ENCODE measurements at places on chromosomes 5 and 9.

- no peak for DNase-seq
These were observed 343 bp downstream of the KIAA0825 start for GRCh38 chr5:94618029-94618492.

GRCh38 chr5:132389585-132390286 is 20.2 kb downstream of the SLC22A5 start:
- DNase-seq = no peak

DNA sequence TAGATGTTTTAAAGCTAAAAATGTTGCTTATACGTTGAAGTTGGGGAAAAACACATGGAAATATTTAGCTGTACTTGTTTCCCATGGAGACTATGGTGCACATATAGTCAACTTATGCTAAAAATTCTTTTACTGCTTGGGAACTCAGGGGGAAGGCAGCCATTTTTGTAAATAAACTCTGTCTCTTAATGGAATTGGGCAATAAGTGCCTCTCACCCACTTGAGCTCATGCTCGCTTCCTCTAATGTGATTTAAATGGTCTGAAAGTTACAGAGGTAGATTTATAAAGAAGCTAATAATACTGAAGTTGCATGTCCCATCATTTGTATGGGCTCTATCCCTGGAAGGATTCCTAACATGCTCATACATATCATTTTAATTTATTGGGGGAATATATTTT is 523.8 kb downstream of the RASEF start:
- DNase-seq = no peak

DNA sequence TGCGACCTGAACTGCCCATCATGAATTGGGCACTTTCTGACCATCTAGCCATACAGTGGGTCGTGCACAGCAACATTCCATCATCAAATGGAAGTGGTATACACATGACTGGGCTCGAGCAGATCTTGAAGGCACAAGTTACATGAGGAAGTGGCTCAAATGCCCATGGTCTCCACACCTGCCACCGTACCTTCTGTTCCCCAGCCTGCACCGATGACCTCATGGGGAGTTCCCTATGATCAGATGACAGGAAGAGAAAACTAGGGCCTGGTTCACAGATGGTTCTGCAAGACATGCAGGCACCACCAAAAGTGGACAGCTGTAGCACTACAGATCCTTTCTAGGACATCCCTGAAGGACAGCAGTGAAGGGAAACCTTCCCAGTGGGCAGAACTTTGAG is 21.8 kb downstream of the MTMR12 start:
- no peak for DNase-seq

GRCh38 chr9:90539286-90539685 is 103.3 kb downstream of the DIRAS2 start:
- no peak for DNase-seq

DNA sequence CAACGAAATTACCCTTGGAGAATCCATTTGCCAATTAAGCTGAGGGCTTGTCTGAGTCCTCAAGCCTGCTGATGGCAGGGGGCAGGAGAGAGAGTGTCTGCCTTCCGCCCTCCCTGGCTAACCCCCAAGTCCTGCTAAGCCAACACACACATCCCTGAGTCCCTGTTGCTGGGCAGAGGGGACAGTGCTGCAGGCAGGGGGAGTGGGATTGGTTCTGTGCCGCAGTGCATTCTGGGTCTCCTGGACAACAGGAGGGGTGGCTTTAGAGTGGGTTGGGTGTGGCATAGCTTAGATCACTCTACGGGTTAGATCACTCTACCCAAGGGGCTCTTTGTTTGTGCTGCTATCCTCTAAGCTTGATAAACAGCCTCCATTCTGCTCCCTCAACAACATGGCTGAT is 427.7 kb downstream of the CDK5RAP2 start:
- no peak for DNase-seq

DNA sequence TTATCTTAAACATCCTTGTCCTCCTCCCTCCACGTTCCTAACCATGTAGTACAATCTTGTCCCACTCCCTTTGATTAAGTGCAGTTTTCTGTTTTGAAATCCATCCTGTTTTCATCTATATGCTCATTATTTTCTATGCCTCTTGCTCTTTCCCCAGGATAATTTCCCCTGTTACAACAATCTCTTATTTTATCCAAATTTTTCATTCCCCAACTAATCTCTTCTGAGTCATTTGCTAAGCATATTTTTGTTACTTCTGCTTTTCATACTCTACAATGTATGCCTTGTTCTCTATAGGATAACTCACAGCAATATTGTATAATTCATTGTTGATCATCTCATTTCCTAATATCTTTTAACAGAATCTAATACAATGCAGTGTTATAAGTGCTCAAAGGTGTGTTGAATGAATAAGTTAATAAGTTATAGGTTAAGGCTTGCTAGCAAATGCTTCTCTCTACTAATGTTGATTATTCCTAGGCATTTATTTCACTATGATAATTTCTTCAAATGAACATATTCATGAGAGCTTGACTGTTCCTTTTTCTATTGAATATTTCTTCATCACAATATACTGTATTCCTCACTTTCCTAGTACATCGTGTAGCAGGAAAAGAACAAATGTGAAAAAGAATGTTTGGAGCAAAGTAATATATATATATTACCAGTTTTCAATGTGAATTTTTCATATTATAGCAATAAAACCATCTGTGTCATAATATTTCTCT is 1.5 kb downstream of the OMD start:
- DNase-seq = no peak

DNA sequence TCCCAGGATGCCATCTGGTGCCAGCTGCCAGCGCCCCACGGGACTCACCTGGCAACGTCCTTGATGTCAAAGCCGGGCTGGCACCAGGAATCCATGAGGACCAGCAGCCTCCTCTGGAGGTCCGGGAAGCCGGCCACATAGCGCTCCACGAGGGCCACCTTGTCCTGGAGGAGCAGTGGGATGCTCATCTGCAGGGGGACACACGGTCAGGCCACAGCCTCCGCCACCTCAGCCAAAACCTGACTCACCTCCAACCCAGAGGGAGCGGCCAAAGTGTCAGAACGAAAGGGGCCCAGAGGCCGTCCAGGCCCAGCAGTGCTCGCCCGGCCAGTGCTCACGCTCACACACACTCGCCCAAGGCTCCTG is 56.5 kb downstream of the EXD3 start:
- DNase-seq = no peak

- no peak for DNase-seq
These were observed 148.1 kb upstream of the MPDZ start for GRCh38 chr9:13427587-13427986.

- no peak for DNase-seq
These were observed 201.9 kb downstream of the PBX3 start for GRCh38 chr9:125948887-125949596.

DNA sequence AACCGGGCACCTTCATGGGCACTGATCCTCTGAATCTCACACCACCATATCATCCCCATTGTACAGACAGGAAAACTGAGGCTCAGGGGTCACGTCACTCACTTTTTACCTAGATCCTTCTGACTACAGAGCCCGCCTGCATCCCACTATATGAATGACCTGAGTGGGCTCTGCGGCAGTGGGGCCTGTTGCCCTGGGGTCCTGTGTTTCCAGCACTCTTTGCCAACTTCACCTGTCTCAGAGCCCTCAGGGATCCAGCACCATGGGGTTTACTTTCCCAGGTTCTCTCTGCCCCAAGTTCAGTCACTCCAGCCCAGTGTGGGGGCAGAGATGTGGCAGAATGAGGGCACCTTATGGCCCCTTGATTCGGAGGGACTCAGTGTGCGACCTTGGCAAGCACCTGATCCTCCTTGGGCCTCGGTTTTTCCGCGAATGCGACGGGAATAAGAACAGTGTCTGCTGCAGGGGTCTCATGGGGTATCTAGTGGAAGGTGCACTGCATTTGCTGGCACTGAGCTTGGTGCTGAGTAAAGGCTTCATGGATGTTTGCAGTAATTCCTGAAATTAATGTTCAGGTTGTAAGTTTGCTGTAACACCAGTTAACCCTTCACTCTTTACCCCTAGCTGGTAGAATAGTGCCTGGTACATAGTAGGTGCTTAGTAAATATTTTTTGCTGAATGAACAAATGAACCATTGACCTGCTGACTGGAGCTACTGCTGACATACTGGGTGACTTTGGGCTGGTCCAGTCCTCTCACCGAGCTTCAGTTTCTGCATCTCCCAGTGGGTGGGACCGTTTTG is 47.1 kb upstream of the BOD1 start:
- no peak for DNase-seq

- DNase-seq = no peak
These were observed 478.2 kb upstream of the TNC start for GRCh38 chr9:115596021-115596745.

DNA sequence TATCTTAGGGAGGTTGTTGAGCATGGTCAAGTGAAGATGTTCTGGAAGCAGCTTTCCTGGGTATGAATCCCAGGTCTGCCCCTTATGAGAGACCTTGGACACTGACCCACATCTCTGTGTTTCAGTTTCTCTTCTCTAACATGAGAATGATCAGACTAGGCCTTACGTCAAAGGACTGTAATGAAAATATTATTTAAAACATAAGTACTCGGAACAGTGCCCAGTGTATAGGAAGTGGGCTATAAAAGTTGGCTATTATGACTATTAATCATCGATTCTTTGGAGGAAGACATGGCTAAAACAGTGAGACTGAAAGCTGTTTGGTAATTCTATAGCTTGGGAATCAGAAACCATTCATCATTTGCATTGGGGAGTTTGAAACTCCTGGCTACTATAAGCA is 65.3 kb upstream of the MYO10 start:
- no peak for DNase-seq

DNA sequence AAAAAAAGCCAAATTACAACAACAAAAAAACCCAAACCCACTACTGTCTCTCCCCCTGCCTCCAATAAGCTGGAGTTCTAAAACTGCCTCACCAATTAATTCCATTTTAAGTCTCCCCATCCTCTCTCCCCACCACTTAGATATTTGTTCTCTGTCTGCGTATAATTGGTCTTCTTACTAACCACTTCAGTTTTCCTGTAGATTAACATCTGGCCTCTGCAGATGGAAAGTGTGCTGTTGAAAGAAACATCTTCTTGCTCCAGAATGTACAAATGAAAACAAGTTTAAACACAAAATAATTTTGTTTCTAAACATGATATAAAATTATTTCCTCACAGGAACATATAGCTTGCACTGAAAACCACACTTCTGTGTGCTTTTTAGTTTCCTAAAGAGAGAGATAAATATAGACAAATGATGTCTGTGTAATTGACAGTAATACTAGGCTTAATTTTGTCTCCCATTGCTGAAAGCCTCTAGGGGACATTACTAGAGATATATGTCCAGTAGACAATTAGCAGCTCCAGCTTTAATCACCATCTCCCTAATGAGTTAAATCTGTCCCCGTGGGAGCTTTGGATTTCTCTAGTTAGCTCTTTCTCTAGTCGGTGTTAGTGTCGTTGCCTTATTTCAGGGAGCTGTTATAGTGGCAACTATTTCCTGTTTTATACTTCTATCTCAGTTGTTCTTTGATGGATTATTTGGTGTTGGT is 164.0 kb downstream of the ARHGAP26 start:
- no peak for DNase-seq

- DNase-seq = no peak
These were observed 90.6 kb upstream of the OSMR start for GRCh38 chr5:38755181-38755580.

DNA sequence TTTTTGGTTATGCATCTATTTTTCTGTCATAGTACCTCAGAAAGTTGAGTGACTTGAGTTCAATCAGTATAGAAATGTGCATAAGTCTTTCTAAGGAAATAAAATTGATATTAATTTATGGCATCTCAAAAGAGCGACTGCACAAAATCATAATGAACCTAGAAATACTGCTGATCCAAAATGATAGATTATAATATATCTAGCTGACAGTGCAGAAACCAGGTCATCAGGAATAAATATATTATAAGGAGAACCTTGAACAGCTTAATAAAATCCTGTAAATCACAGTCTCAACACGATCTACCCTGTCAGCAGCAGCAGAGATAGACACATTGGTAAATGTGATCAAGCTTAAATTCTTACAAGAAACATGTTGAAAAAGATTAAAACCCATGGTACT is 1106.6 kb upstream of the CDH18 start:
- DNase-seq = no peak

DNA sequence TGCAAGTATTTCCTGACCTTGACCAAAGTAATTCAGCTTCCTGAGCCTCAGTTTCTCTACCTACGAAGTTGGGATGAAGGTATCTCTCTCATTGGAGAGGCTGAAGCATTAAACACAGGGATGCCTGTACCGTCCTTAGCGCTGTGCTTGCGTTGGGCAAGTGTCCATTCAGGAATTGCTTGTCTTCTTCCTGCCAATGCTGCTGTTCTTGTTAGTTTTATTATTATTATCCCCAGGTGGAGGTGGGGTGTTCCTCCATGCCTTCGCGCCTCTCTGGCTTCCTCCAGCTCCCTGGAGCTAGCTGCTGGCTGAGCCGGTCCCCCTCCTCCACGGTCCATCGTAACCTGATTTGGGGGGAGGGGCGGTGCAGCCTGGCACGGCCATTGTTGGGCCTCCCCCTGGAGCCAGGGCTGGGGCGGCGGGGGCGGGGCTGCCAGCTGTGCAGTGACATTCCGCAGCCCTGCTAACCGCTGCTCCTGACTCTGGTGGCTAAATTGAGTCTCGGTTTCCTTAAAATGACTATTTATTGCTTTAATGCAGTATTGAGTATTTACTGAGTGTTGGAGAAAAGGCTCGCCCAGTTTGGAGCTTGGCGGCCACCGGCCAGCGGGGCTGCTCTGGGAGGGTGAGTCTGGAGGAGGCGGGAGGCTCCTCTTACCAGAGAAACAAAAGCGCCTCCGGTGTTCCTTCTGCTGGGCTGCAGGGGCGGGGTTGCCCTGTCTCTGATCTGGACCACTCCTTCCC is 51.3 kb downstream of the LMX1B start:
- DNase-seq = no peak

Data from activated effector memory CD4-positive, alpha-beta T cell treated with Interleukin-2 at 50 U/mL for 16 hours (primary cell).